ENCODE measurements at places on chromosomes 4 and X.

- ATAC-seq = no peak
Observed at GRCh38 chrX:119690921-119691716, 1.8 kb downstream of the SEPTIN6 start.

DNA sequence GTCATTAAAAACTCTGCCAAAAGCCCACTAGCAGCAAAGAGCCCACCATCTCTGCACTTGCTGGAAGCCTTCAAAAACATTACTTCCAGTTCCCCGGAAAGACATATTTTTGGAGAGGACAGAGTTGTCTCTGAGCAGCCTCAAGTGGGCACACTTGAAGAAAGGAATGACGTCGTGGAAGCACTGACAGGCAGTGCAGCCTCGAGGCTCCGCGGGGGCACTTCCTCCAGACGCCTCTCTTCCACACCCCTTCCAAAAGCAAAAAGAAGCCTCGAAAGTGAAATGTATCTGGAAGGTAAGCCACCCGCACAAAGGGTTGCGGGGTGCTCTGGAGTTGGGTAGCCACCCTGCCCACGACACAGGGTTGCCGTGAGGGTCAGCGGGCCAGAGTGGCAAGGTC is 25.9 kb downstream of the OFD1 start:
- no peak for ATAC-seq

GRCh38 chr4:72109959-72110497 is 78.2 kb downstream of the NPFFR2 start:
- ATAC-seq = no peak

DNA sequence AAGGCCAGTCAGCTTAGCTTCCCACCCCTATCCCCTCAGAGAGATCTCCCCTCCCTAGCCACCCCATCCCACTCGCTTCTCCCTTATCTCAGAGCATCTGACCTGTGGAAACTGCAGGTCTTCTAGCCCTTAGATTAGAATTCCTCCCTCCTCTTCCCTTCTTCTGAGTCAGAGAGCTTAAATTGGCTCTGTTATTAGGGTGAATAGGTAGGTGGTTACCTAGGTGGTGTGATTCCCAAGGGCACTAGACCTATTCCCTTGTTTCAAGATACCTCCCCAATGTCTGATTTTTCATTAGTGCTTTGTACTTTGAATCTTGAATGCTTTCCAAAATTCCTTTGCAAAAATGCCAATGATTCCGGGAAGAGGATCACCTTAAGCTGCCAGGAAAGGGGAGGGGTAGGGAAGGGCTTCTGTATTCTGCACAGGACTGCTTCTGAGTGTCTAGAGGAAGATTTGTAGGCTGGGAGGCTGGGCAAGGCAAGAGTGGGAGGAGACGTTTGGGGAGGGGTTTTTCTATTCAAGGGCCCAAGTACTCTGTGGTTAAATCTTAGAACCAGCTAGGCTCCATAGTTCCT is 24.5 kb upstream of the MSN start:
- peak; percentile 62 for ATAC-seq

- no peak for ATAC-seq
Observed at GRCh38 chrX:116384406-116384954, 51.9 kb upstream of the SLC6A14 start.

- no peak for ATAC-seq
Observed at GRCh38 chr4:16261313-16261878, 35.1 kb upstream of the TAPT1 start.

DNA sequence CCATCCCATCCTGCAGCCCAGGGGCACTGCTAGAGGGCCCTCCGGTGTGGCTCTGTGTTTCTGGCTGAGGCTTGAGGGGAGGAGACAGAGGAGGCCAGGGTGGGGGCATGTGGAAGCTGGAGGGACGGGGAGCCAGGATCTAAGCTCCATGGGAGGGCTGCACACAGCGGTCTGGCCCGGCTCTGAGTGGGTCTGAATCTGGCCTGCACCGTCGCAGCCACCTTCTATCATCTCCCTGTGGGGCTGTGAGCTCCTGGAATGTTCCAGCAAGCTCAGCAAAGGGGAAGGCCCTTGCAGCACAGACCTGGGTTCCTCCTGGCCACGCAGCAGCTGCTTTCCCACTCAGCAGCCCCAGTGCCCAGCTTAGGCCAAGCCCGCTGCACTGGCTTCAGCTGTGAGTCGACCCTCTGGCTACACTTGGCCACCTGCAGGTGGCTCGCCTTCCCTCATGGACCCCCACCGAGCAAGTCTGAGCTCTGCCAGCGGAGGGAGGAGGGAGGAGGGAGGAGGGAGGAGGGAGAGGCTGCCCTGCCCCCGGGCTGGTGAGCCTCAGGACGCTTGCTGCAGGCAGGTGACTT is 5.3 kb downstream of the NKX1-1 start:
- peak; percentile 13 for ATAC-seq

- no peak for ATAC-seq
Observed at GRCh38 chr4:66943112-66943511, 602.2 kb downstream of the CENPC start.

DNA sequence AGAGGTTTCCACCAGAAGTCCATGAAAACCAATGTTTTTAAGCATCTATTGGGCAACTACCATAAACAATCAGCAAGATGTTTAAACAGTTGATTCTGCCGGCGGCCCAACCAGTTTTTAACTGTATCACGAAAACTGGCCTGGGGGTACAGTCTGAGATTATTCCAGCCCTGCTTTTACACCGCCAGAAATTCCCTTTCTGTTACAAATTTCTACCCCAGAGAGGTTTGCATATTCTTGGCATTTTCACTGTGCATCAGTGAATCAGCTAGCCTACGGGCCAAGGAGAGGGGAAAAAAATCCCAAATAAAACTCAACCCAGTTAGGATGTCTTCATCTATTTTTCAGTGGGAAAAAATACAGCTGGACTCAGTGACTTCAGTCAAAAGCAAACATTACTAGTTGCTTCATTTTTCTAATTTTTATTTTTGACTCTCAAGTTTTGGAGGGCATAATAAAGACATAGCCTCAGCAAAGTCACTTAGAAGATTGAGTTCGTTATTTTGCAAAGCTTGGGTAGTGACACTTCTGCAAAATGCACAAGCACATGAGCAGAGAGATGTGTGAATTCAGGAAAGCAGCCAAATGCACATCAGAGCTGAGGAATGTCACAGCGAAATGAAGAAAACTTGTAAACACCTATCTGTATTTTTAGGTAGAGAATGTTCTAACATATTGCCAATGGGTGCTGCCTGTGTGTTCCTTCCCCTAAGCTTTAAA is 167.8 kb upstream of the GK2 start:
- ATAC-seq = peak; percentile 41

DNA sequence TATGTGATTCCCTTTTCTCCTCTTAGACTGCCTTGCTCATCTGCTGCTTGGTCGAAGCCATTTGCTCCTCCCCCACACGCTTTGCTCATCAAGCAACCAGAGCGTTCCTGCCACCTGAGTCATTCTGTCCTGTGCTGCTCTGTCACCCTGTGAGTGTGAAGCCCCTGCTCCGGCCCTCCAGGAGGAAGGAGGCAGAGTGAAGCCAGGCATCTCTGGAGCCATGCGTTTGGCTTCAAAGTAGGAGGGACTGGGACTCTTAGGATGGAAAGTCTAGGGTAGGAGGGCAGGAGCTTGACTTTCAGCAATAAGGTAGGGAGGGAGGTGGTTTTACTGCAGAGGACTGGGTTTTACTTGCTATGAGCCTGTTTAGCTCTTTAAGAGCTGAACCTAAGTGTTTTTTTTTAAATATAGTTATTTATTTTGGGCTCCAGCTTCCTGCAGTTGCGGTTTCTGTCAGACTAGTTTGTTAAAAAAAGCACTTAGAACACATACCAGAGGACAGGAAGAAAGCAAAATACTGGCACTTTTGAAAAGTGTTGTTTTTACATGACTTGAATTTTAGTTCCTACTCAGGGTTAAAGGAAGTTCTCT is 63.6 kb downstream of the SPINK2 start:
- ATAC-seq = peak; percentile 90

DNA sequence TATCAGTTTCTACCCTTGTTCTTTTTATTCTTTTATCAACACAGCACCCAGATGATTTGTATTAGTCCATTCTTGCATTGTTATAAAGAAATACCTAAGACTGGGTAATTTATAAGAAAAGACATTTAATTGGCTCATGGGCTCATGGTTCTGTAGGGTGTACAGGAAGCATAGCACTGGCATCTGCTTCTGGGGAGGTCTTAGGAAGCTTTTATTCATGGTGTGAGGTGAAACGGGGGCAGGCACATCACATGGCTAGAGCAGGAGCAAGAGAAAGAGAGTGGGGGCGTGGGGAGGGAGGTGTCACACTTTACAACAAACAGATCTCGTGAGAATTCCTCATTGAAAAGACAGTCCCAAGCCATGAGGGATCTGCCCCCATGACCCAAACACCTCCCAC is 285.3 kb downstream of the SMARCA1 start:
- ATAC-seq = no peak

GRCh38 chrX:131910586-131910985 is 112.5 kb upstream of the STK26 start:
- ATAC-seq = no peak

GRCh38 chr4:82380344-82380743 is 6.6 kb upstream of the HNRNPD start:
- ATAC-seq = no peak

DNA sequence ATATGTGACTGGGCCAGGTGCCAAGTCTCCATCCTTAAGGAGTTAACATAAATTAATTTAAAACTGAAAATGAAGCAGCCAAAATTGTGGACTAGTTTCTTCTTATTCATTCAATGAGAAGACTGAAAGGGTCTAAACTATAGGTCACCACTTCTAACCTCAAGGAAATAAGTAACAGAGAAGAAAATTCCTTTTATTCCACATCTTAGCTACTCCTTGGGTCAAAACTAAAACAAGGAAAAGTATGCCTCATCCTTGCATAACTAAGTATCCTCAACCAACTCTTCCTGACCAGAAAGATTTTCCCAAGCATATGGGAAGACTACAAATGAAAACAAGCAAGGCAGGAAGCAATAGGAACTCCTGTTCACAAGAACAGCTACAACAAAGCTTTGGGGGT is 71.2 kb downstream of the ZNF827 start:
- no peak for ATAC-seq

DNA sequence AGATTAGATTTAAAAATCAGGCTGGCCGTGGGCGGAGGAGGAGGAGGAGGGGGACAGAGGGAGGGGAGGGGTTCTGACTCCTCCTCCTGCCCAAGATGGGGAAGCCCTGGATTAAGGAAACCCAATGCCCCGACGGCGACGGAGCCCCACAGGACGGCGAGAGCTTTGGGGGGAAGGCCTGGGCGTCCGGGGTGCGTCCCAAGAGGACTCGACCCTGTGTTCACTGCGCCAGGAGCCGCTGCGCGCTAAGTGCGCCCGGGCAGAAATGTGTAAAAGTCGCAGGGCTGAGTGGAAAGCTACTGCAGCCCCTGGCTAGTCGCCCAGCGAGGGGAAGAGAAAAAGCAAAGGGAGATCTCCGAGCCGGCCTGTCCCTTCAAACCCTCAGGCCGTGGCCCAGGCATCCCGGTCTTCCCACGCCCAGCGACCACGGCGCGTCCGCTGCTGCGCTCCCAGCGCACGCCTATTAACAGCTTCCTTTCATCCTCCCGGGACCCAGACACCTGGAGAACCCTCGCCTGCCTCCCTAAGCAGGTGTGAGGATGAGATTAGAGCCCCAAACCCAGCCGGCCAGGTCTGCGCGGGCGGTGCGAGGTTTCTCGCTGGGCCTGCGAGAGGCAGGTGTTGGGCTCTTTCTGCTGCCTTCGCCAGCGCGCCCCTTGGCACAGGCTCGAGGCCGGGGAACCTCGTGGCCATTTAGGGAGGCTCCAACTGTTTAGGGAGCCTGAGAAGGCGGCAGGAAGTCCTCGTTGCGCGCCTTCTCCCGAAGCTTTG is 1.4 kb upstream of the RPS6KA3 start:
- ATAC-seq = no peak

- no peak for ATAC-seq
Observed at GRCh38 chr4:108099838-108100237, 68.9 kb downstream of the LEF1 start.

DNA sequence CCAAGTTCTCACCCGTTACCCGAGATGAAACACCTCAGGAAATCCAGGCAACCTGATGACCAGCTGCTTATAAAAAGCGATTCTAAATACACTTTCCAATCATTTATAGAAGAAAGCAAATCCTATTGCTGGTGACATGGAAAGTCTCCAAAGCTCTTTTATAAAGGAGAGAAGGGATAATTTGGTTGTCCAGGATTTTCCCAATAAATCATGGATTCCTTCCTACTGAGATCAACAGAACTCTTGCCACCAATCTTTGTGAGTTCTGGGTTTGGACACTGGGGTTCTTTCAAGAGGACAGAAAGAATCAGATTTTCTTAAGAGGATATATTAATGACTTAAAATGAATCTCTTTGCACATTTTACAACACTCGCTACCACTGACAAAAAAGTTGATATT is 24.7 kb upstream of the SOD3 start:
- ATAC-seq = no peak

DNA sequence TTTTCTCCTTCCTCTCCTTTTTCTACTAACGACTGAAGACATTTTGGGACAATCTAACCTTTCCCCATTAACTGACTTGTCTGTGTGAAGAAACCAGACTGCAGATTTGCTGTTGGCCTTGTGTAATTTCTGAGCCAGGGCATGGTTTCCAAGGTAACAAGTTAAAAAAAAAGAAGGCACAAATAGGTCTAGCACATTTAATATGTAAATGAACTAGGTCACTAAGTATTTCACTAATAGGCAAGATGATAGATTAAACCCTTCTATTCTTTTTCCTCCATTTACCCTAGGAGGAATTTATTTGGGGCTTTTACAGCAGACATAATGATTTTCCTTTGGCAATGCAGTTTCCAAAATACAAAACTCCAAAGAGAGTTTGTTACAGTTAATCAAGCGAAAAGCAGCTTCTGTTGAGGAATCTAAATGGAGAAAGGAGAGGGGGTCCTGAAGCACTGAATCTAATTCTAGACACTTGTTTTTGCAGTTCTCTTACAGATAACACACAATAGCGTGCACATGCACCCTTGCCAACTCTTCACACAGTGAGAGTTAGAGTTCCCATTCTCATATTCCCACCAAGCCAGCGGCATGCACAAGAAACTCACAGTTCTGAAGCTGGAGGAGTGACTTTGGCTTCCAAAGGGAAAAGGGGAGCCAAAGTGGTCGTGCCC is 72.0 kb downstream of the TSPAN5 start:
- no peak for ATAC-seq

DNA sequence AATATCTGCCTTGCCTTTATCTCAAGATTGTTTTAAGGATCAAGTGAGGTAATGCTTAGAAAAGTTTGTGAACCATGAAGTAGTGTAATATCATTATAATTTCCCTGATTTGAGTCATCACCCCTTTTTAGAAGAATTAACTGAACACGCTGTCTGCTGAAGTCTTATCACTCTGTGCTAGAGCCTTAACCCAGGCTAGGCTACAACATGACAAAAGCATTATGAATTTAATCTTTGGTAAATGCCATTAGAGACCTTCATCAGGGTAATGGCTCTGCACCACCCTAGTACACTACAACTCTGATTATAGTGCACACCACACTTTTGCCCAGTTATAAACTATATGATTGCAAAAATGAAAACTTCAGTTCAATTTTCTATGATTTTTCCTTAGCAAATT is 118.3 kb downstream of the ADGRL3 start:
- ATAC-seq = no peak

DNA sequence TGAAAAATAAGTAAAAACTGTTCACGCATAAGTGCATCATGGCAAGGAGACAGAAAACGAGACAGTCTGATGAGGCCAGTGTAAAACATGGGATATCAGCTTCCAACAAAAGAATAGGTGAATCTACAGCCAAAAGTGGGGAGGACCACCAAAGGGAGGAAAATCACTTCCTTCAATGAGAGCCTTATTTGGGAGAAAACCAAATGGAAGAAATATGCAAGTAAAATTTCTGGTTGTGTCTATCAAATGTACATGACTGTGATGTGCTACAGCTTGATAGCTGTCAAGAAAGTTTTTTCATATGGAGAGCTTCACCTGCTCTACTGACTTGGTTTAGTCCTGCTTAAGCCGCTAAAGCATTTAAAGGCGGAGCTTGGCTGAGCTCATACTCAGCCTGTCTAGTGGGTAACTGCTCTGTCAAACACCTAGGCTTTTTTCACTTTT is 66.2 kb downstream of the MAGEA1 start:
- 0 out of 3 replicates have a peak, but pooled peaks have one; percentile 39 for ATAC-seq
